ENCODE measurements at places on chromosomes 1 and 21.

GRCh38 chr1:77686796-77687518 is 4.5 kb upstream of the ZZZ3 start:
- no peak for DNase-seq

DNA sequence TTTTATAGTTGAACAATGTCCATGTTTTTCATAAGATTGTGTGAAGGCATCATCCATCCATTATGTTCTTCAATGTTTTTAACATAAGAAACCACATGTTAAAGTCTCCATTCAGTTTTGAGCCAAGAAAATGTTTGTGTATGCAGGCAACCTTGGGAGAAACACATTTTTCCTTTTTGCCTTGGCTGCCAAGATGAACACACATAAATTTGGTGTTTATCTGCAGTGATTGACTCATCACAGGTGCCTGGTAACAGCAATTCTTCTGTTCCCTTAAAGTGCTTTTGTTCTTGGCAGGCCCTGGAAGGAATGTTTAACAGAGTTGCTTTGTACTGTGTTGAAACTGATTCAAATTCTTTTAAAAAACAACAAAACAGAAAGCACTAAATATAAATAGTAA is 709.9 kb upstream of the ADGRL4 start:
- peak; percentile 84 for DNase-seq

GRCh38 chr21:29867796-29868195 is 72.0 kb downstream of the GRIK1 start:
- no peak for DNase-seq

- DNase-seq = peak; percentile 22
These were observed 23.4 kb upstream of the ADARB1 start for GRCh38 chr21:45050797-45051489.

GRCh38 chr1:219433001-219433400 is 179.9 kb downstream of the ZC3H11B start:
- DNase-seq = no peak

All from kidney glomerular epithelial cell (primary cell).